Activated T-cell treated with anti-CD3 and anti-CD28 coated beads, Interleukin-2, amount 50 U/mL, for 72 hours (primary cell): ENCODE measurements at places on chromosomes 3 and 15.

- DNase-seq, result no peak
These were observed 95.7 kb downstream of the DUT start for GRCh38 chr15:48426941-48427340.

- DNase-seq, result no peak
These were observed 20.9 kb upstream of the RBP1 start for GRCh38 chr3:139560411-139560810.

DNA sequence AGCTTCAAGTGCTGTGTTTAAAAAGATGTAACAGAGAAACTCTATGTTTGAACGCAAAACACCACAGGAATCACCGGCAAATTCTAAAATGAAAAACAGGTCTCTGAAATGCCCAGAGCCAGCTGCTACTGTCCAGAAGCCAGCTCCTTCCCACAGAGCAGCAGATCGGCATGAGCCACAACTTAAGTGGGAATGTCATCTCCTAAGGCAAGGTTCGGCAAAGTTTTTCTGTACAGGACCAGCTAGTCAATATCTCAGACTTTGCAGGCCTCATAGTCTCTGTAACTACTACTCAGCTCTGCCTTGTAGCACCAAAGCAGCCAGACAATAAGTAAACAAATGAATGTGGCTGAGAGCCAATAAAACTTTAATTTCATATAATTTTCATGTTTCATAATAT lies 4.9 kb downstream of the PLOD2 start:
- no peak for DNase-seq

DNA sequence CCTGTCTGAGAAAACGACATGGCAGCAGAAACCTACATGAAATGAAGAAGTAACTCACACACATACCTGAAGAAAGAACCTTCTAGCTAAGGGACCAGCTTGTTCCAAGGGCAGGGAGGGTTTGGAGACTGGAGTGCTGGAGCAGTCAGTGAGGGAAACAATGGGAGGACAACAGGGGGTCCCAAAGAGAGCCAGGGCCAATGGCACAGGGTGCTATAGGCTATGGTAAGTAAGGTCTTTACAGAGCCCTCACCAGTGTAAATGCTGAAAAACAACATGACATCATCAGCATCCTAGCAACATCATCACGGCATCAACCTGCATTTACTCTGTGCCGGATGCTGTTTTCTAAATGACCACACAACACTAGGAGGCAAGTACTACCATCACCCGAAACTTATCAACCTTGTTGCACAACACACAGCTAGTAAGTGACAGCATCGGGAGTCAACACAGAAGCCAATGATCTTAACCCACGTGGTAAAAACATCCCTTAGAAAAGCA lies 449.5 kb upstream of the WNT5A start:
- DNase-seq, result no peak

GRCh38 chr3:141876891-141877621 lies 613 bp downstream of the ATP1B3 start:
- DNase-seq, result peak; percentile 71

DNA sequence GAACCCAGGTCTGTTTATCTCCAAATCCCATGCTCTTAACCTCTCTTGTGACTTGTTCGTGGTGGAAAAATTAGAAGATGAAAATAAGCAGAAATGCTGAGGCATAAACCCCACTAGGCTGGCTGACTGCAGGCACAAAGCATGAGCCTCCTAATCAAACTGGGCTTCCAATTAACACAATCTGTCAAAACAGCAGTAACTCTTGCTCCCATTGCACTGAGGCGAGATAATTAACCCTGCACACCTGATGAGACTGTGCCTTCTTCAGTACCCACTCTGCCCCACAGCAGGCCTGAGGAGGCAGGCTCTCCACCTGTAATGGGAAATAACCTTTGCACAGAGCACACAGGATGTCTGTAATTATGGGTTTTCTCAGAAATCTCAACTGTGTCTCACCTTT lies 284.4 kb upstream of the WNT5A start:
- DNase-seq, result no peak

- DNase-seq, result no peak
These were observed 18.1 kb downstream of the NBEAL2 start for GRCh38 chr3:46997453-46998091.

GRCh38 chr3:187947927-187948682 lies 202.8 kb upstream of the BCL6 start:
- no peak for DNase-seq

DNA sequence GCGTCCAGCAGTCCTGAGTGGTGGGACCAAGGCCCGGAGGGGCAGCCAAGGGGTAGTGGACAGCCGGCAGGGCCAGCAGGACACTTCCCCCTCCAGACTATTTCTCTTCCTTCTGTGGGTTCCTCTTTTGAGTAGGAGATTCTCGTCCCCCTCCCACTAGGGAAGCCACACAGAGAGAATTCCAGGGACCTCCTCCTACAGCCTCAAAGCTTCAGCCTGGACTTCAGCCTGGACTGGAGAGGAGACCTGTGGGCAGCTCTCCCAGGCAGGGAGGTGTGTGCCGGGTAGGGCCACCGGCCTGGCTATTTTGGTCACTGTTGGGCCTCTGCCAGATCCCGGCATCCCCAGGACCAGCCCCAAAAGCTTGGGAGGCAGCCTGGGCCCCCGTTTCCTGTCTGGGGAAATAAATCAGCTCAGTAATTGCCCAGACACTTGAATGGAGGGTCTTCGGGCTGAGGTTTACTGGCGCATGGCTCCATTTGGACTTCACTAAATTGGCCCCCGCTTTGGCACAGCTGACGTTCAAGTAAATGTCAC lies 1.3 kb downstream of the SLC6A6 start:
- DNase-seq, result no peak

- DNase-seq, result no peak
These were observed 831.0 kb upstream of the ARPP21 start for GRCh38 chr3:34808287-34808686.

- no peak for DNase-seq
These were observed 693.0 kb downstream of the NR2F2 start for GRCh38 chr15:97023488-97023844.

DNA sequence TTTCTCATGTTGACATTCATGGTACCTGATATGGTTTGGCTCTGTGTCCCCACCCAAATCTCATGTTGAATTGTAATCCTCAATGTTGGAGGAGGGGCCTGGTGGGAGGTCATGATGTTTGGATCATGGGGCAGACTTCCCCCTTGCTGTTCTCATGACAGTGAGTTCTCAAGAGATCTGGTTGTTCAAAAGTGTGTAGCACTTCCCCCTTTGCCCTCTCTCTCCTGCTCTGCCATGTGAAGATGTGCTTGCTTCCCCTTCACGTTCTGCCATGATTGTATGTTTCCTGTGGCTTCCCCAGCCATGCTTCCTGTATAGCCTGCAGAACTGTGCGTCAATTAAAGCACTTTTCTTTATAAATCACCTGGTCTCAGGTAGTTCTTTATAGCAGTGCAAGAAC lies 3.3 kb upstream of the UBL7 start:
- DNase-seq, result no peak

DNA sequence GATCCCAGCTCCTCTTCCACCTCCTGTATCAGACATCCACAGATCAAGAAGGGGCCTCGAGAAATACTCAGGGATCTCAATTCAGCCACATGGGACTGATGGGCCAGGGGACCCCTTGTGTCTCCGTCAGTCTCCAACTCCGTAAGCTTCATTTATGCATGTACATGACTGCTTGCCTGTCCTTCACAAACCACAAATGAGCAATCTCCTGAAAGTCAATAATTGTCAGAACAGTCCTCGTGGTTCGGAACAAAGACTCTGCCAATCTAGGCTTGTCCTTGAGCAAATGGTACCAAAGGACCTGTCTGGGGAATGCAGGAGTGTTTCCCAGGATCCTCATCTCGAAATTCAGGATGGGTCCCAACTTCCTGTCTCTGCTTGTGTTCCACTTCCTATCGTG lies 20.8 kb downstream of the SLC12A8 start:
- DNase-seq, result no peak

DNA sequence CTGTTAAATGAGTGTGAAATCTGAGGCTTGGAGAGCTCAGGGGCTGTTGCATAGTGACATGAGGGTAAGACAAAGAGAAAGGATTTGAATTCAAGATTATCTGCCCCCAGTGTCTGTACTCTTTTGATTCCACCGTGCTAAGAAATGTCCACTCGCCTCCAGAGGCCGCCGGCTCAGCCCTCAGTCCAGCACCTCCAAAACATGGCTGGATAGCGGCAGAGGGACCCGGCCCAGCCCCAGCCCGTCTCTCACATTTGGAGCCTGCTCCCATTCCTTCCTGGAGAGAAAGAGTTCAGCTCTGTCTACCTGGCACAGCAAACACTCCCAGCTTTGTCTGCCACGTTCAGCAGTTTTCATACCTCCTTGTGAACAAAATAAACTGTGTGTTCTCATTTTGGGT lies 84.8 kb upstream of the IQSEC1 start:
- no peak for DNase-seq

DNA sequence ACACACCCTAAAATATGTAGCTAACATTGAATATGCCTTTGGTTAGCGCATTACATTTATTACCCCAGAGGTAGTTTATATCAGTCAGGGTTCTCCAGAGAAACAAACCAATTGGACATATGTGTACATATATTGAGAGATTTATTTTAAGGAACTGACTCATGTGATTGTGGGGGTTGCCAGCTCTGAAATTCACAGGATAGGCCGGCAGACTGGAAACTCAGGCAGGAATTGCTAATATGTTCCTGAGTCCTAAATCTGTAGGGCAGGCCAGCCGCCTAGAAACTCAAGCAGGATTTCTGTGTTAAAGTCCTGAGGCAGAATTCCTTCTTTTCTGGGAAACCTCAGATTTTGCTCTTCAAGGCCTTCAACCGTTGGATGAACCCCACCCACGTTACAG lies 189.7 kb downstream of the CDIN1 start:
- no peak for DNase-seq

GRCh38 chr15:53564647-53565046 lies 194.8 kb downstream of the WDR72 start:
- no peak for DNase-seq

DNA sequence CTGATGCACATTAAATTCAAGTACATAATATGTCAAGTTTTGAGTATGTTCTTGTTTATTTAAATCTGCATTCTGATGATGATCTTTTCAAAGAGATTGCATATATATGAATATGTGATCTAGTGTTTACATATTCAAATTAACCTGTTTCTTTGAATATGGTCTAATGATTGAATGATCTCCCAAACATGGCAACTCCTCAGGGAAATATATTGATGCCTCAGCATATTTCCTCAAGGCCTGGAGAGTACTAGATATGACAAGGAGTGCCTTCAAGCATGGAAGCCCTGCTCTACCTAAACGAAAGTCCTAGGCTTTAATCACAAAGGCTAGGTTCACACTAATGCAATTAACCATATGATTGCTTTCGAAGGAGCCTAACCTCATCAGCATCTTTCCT lies 532.8 kb downstream of the ZIC1 start:
- DNase-seq, result no peak

DNA sequence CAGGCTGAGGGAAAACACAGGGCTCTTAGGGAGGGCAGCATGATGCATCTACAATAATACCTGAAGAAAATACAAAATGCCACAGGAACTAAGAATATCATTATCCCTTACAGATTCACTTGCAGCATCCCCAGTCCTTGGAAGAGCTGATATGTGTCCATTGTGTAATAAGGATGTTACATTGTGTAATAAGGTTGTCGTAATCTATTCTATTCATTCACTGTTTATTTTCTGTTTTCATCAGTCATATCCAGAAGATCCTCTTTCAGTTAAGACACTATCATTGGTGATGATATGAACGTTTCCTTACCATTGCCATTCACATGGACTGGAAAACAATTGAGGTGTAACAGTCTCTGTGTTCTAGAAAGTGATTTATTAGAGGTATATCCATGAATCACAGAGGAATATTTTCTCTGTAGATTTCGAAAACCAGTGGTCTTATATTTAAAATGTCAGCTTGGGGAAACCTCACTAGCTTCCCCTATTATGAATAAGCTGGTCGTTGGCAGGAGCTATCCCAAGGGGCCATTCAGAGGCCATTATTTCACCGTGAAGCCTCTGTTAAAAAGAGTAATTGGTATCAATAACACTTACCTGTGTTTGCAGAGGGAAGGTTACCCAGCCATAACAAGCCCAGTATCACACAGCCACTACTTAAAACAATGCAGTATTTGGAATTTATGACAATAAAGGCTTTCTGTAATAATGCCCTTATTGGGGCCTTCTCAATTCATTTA lies 241.1 kb downstream of the ZNF385D start:
- no peak for DNase-seq

- DNase-seq, result no peak
These were observed 14.9 kb downstream of the RTP1 start for GRCh38 chr3:187212196-187212545.

DNA sequence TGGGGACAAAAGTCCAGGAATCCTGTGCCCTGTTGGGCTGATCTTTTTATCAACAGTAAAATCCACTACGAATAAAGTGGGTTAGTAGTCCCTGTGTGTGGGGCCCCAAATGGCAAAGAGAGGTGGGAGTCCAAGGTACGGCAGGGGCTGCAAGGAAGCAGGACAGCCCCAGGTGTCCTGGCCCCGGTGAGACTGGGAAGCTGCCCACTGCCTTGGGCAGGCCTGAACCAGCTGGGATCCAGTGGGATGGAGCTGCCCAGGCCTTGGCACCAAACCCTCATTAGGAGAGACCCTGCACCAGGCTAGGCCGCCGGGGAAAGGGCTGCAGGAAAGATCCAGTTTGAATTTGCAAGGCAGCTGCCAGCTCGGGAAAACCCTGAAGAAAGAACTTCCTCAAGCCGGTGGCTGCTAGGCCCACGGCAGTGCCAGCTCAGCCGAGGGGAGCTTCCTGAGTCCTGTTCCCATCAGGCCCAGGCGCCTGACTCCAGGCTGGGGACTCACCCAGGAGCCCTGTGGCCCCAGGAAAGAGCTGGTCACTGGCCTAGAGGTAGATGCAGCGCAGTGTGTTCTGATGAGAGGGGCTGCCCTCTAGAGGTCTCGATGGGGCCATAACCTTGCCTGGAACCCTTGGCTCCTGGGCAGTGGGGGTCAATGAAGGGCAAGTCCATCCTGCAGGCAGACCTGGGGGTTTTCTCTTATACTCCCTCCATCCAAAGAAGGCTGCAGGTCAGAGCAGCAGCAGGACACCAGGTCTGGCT lies 14.4 kb upstream of the GNAI2 start:
- no peak for DNase-seq

- DNase-seq, result no peak
These were observed 158.3 kb downstream of the PDCD6IP start for GRCh38 chr3:33956776-33957175.

DNA sequence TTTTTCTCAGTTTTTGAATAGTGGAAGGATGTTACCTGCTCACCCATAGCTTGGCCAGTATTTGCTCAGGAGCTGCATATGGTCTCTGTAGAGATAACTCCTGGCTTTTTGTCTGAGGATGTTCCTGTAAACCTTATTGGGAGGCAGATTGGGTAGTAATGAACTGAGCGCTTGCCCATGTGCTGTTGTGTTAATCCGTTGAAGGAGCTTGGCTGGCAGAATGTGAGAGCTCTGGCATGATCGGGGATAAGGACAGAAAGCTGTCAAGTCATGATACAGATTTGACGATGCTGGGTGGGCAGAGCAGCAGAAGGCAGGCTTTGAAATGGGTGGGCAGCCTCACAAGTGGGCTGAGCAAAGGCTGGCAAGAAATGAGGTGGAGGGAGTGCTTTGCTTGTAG lies 27.4 kb downstream of the SH3GL3 start:
- no peak for DNase-seq

DNA sequence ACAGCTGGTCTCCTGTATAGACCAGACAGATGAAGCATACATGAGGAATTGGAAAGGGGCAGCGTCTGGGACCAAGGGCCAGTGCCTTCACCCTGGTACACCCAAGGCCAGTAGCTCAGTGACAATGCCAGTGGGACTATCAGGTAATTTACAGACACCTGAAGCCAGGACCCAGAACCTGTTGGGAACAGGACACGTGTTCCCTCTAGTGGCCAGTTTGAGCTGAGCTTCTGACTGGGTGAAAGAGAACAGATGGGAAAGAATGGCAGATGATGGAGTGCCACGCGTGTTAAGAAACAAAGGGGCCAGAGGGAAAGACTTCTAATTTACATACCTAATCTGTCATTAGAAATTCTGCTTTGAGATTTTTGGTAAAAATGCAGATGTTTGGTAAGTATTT lies 5.1 kb upstream of the SLC25A38 start:
- peak; percentile 68 for DNase-seq
